ENCODE measurements at places on chromosomes 5 and 9.

DNA sequence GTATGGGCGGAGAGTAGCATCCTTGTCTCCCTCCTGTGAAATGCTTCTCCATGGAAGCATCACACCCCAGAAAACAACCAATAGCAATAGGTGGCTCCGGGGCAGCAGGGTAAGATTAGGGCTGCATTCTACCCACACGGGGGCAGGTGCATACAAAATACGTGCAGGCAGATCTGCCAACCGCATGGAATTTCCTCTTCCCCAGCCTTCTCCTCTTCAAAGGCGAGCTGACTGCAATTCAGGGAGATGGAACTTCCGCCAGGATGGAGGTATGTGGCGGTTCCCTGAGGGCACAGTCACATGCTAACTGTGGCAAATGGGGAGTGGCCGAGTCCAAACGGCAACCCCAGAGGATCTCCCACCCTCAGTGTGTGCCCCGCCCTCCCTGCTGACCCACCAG lies 81.5 kb downstream of the LMNB1 start:
- DNase-seq: no peak

GRCh38 chr9:8280811-8281210 lies 481.2 kb upstream of the DMAC1 start:
- no peak for DNase-seq

DNA sequence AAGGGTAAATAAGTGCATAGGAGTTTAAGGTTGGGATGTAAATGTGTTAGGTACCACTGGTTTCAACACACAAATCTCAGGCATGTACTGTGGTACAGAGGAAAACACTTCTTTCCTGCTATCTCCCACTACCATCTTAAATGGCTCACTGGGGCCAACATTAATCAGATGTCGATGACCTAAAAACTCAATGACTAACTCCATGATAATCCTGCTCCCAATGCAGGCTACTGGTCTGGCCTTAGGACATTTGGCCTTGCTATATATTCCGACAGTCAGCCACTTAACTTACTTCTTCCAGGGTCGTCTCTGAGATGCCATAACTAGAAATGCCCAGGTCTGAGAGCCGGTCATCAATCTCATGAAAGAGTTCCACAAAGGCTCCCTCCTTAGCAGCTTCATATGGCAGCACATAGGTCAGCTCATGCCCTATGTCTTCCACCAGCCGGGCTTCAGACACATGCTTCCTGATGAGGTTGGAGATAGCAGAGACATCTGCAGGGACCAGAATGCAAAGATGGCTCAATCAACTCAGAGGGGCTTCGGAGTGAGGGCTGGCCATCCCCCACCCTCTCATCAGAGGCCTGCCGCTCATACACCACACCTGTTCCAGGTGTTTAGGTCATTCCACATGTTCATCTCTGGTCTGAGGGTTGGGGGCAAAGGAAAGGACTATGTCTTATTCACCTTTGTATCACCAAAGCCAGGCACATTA lies 52.1 kb downstream of the NIPSNAP3B start:
- DNase-seq: no peak

GRCh38 chr5:74413403-74414048 lies 227.0 kb downstream of the ENC1 start:
- DNase-seq: no peak

DNA sequence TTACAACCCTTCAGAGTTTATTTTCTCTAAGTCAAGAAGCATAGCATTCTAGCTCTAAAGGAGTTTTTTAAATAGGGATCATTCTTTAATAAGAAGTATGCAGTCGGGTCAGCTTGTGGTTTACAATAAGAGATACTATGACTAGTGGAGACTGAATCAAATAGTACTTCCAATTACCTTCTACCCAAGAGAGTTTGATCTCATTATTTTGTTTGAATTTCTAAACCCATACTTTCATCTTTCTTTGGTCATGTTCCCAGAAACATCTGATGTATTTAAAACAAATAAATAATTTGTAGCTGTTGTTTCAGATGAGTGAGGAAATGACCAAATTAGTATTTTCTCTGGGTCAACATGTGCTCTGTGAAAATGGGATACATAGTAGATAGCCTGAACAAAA lies 160.2 kb upstream of the CDH6 start:
- no peak for DNase-seq

GRCh38 chr5:174535669-174536068 lies 188.7 kb upstream of the MSX2 start:
- no peak for DNase-seq

GRCh38 chr9:108477529-108478006 lies 378.2 kb downstream of the ACTL7B start:
- no peak for DNase-seq

- DNase-seq: no peak
These were observed 29.4 kb upstream of the HSD17B3 start for GRCh38 chr9:96331236-96331947.

GRCh38 chr9:89661956-89662717 lies 57.3 kb downstream of the GADD45G start:
- no peak for DNase-seq

DNA sequence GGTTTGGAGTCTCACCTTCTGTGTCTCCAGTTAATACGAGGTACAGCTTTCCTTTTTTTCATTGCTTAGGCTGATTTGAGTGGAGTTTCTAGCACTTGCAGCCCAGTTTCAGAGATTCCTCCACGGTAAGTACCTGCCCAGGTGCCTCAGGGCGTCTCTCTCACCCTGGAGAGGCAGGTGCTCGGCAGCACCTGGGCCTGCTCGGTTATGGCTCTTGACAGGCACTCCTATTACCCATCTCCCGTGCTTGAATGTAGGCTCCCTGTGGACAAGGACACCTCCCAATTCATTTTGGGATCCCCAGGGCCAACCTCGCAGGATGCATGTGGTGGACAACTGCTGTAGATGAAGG lies 144.3 kb downstream of the NR3C1 start:
- no peak for DNase-seq

GRCh38 chr5:151703227-151703626 lies 16.5 kb upstream of the SPARC start:
- no peak for DNase-seq

DNA sequence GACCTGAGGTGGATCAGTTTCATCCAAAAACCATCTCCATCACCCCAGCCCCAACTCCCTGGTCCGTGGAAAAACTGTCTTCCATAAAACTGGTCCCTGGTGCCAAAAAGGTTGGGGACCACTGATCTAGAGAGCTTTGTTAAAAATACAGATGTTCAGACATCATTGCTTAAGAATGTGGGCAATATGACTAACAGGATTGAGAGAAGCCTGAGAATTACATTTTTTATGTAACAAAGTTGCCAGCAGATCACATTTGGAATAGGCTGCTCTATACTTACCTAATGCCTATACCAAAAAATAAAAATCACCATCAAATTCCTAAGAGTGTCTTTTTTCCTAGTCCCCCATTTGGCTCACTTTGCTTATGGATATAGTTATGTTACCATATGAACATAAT lies 143.3 kb downstream of the RAPGEF6 start:
- DNase-seq: no peak

- DNase-seq: no peak
These were observed 399.4 kb upstream of the IRX4 start for GRCh38 chr5:2282034-2282690.

GRCh38 chr5:118967059-118967508 lies 21.3 kb downstream of the DTWD2 start:
- no peak for DNase-seq

GRCh38 chr9:120212853-120213200 lies 367.1 kb downstream of the CDK5RAP2 start:
- no peak for DNase-seq

DNA sequence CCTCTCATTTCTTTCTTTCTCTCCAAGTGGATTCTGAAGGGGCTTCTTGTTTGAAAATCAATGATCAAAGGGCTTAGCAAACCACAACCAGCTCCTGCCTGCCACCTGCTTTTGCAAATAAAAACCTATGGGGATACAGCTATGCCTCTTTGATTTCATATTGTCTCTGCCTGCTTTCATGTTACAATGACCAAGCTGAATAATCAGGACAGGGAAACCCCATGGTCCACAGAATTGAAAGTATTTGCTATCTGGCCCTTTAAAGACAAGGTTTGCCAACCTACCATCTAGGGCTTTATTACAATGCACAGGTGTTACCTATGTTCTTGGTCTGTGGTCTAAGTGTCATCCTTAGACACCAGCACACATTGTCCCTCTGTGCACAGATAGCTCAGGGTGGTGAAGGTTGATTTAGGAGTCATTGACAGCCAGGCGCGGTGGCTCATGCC lies 28.8 kb upstream of the PLIN2 start:
- DNase-seq: no peak

DNA sequence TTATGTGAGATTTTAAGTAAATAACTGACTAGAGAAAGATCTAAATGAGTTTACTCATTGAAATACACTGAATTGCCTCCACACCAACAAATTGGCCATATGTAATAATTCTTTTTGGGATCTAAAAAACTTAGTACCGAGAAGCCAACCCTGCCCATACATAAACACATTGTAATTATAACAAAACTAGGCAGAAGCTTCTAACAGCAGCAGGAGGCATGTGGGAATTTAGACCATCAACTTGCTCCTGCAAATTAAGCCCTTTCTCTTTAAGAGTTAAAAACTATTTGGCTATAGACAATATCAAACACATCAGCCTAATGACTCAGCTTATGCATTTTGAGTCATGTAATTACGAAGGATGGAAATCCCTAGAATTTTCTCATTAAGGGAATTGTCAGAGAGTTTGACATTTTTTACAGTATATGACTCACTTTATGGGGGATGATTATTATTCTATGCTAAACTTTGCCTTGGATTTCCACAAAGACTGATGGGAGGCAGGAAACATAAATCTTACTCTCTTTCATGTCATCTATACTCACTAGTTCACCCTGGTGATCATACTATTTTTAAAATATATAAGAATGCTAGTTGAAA lies 1.0 kb downstream of the IL7R start:
- DNase-seq: no peak

DNA sequence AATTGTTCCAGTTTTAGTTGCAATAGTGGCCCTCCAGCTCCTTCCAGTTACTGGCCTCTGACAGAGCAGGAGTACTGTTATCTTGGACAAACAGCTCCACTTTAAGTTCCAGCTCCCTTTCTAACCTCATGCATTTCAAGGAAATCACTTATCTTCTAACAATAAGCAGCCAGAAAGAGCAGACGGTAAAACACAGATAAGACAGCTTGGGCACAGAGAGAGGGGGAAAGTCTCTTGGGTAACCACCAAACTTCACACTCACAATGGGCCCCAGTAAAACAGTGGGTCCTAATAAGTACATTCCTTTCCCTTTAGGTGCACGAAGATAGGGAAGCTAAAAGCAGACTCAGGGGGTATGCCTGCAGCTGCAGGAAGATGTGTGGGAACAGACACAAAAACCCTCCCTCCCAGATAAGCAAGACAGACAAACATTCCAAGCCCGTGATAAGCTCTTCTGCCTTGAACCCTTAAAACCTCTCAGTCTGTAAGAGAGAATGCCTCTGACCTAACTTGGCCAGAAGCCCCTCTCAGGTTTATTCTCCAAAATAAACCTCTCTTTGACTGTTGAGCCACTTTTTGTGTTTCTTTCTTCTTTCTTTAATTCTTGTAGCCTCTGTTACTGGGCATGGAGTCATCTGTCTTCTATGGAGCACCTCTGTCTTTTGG lies 30.8 kb downstream of the OR1J1 start:
- no peak for DNase-seq

- DNase-seq: no peak
These were observed 174.2 kb downstream of the CACNA1B start for GRCh38 chr9:138051586-138052321.
